ENCODE measurements at places on chromosomes 6 and 20.

- DNase-seq: no peak
Measured at GRCh38 chr20:21269772-21270171, 33.4 kb upstream of the XRN2 start.

GRCh38 chr6:142395266-142395665, 93.5 kb downstream of the ADGRG6 start:
- no peak for DNase-seq

GRCh38 chr6:88077305-88077704, 29.7 kb downstream of the SPACA1 start:
- no peak for DNase-seq

GRCh38 chr6:11992086-11992485, 20.0 kb upstream of the HIVEP1 start:
- DNase-seq: no peak
